ENCODE measurements at places on chromosomes 12 and 14.

- no peak for DNase-seq
These were observed 462 bp downstream of the KNTC1 start for GRCh38 chr12:122527478-122527944.

DNA sequence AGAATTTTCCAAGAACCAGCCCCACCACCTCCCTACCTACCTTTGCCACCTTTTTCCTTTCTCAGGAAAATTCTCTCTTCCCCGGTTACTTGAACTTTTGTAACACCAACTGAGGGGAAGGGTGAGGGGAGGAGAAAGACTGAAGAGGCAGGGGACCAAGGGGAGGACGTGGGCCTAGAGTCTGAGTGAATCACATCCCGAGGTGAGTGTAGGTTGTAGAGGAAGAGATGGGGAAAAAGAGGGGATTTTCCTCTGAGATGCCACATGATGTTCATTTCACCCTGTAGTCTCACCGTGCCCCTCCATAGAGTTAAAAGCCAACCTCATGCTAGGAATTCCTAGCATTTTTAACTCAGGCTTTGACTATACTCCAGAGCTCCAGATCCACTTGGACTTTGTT, 311.8 kb downstream of the RPAP3 start:
- DNase-seq = no peak

DNA sequence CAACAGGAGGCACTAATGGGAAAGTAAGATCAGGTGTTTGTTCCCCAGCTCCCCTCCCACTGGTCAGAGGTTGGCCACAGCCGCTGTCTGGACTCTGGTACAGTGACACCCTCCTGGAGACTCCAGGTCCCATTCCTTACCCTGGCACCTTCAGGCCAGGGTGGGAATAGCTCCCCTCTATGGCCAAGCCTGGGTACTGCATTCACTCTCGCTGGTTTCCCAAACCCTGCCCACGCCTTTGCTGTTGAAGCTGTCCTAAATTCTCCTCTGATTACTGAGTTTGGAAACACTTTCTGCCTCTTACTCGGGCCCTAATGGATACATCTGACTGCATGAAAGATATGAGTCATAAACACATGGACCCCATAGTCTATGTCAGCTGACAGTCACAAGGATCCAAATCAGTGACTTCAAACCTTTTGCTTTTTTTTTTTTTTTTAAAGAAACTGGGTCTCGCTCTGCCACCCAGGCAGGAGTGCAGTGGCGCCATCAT, 17.9 kb downstream of the HRK start:
- no peak for DNase-seq

GRCh38 chr12:46378530-46378929, 6.0 kb upstream of the SLC38A2 start:
- no peak for DNase-seq

DNA sequence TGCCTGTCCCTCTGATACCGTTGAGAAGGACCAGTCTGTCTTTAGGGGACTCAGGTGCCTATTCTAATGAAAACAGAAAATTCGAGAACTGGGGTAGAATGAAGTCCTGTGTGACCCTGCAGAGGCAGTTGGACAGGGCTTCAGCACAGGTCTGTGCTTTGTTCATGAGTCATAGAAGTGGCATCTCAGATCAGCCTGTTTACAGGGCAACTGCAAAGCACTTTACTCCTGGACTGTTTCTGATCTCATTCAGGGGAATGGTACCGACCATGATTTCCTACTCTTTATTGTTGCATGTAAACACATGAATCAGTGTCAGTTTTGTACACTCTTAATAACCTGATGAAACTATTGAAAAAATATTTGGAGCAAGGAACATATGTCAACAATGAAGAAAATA, 1517.0 kb downstream of the AACS start:
- DNase-seq = no peak

GRCh38 chr12:93098077-93098476, 169.0 kb upstream of the EEA1 start:
- DNase-seq = no peak

GRCh38 chr14:104149617-104150135, 11.3 kb downstream of the KIF26A start:
- no peak for DNase-seq

DNA sequence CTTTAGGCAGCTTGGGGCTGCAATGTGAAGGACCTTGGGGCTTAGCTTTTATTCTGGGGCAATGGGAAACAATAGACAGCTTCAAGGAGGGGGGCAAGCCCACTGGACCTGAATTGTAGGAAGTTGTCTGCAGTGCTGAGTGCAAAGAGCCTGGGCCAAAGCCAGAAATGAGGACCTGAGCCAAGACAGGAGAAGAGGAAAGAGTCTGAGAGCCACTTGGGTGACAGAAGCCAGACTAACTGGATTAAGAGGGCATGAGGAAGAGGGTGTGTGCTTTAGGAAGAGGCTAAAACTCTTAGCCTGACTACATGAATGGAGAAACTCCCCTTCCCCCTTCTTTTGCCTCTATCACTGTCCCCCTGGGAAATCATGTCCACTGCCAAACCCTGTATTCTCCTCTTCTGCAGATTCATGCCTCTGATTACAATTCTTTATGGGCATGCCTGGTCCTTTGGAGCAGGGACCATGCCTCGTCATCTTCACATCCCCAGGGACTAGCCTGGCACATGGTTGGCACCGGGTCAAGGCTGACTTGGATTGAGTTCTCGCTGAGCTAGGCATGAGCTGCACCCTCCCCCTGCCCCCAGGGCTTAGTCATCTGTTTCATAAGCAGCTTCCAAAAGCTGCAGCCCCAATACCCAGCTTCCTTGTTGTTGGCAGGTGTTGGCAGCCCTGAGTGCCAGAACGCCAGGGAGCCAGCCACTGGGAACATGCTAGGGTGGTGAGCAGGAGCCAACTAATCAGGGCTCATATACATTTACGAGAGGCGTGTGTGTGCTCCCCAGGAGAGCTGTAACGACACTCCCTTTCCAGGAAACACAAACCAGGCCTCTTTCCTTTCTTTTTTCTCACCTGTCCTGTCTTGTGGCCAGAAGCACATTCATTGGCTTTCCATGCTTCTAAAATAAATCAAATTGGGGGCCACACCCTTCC, 27.7 kb upstream of the JDP2 start:
- DNase-seq = peak; percentile 78

- DNase-seq = no peak
These were observed 2.9 kb downstream of the CDKN1B start for GRCh38 chr12:12720052-12720451.

- DNase-seq = peak; percentile 35
These were observed 142.5 kb downstream of the PHLDA1 start for GRCh38 chr12:75888874-75889613.

- DNase-seq = peak; percentile 98
These were observed at the start of gene KLHDC1 for GRCh38 chr14:49692811-49693734. KLHDC1 (plus strand) TSS chr14:49693120; CDS start chr14:49693195, 75 bp downstream.

DNA sequence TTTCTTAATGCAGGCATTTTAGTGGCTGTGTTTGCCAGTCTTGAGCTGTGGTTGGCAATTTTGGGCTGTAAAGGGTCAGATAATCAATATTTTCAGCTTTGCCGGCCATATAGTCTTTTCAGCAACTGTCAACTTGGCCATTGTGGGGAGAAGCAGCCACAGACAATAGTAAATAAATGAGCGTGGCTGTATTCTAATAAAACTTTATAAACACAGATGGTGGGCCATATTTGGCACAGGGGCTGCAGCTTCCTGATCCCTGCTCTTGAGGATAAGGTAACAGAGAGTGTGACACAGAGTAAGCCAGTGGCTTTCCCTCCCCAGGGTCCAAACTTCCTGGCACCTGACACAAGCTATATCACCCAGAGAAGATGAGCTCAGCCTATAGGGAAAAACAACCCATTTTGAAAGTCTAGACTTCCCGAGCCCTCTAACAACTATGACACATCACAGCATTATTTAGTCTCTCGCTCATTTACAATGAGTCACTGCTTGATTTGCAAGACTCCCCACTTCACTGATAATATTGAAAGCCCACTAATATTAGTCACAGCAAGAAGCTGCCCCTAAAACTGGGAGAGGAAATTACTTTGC, 163.1 kb upstream of the TMPO start:
- DNase-seq = no peak

GRCh38 chr14:95531473-95531872, 3.4 kb upstream of the GLRX5 start:
- no peak for DNase-seq

GRCh38 chr14:26933431-26933830, 335.6 kb upstream of the NOVA1 start:
- no peak for DNase-seq

GRCh38 chr12:40137252-40137651, 31.4 kb upstream of the SLC2A13 start:
- no peak for DNase-seq

DNA sequence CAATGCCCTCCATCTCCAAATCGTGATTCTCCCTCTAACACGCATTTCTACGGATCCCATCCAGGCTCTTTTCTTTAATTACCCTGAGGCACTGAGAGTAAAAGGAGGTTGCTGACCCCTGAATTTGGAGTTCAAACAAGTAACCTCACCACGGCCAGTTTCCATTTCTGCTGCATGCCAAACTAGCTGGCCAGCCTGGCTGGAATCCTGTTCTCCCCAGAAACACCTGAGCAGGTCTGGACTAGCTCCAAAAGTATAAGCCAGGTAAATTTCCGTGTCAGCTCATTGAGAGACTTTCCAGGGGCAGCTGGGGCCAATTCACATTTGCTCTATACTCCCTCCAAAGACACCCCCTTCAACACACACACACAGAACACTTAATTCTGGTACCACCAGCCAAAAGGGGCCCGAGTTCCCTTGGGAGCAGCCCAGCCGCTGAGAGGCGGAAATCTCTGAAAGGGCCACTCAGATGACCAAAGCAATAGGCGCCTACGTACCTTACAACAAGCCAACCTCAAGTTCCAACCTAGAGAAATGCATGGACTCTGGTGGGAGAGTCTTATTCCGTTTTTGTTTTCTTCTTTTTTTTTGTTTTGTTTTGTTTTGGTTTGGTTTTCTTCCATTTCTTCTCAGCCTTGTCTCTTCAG, 131.4 kb downstream of the NDUFA12 start:
- no peak for DNase-seq

- no peak for DNase-seq
These were observed 263.2 kb downstream of the ADAMTS20 start for GRCh38 chr12:43288671-43289425.

DNA sequence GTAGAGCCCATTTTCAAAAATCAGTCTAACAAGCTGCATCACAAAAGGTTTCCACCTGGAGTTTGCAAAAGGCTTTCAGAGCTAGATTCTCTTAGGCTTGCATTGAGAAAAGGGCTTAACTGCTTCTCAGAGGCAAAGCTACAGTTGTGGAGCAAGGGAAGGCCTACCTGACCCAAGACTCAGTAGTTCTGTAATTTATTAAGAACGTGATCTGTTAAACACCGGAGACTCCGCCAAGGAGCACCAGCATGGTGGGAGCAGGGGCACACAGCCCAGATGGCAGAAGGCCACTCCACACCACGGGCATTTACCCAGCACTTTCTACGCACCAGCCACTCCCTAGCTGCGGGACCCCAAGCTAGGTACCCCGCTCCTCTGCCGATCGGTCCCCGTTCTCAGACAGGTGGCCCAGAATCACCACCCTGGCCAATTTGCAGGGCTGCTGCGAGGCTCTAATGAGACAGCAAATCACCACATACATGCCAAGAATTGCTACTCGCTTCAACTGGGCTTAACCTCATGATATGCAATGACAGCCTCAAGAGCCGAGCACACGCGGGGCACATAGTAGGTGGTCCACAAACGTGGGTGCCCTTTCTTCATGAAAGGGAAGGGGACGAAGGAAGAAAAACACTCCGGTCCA, 1.5 kb downstream of the ITPK1 start:
- DNase-seq = no peak

- no peak for DNase-seq
These were observed 1.4 kb downstream of the SLC25A29 start for GRCh38 chr14:100304825-100305323.

- no peak for DNase-seq
These were observed 63.3 kb downstream of the EP400 start for GRCh38 chr12:132012919-132013568.

DNA sequence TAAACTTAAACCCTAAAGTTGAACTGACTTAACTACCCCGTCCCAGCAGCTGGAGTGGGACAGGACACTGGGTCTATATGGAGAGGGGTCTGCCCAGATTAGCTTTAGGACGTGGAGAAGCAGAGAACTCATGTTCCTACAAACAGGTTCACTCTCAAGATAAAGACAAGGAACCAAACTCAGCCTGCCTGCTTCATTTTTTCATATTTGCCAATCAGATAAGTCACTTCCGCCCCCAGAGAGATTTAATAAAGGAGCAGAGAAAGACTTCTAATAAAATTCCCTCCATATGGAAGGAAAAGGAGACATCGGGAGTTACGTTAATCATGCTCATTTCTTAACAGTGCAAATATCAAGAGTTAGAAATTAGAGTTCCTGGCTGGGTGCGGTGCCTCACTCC, 42.2 kb upstream of the TCL1A start:
- no peak for DNase-seq

DNA sequence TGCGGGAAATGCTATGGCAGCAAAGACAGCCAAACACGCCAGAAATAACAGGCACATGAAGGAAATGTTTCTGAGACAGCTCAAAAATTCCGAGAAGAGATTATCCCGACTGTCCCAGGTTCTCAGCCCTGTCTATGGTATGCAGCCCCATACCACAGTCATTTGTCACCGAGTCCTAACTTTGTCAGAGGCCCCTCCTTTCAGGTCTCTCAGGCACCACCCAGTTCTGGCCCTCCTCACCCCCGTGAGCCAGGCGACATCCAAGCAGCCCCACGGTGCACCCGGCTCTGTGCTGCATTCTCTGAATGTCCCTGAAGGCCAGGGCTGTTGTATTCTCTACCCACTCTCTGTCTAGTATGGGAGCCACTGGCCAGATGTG, 24.0 kb downstream of the SSH1 start:
- no peak for DNase-seq

- DNase-seq = no peak
These were observed 38.6 kb downstream of the DGLUCY start for GRCh38 chr14:91152499-91152898.

- no peak for DNase-seq
These were observed 5.0 kb downstream of the EEF1AKMT3 start for GRCh38 chr12:57777367-57777766.
